Foreskin fibroblast (primary cell): ENCODE measurements at places on chromosomes 2 and 18.
A peak's percentile ranks its signal among the peaks of the same experiment; 100 is the strongest.

- DNase-seq = no peak
These were observed 180.8 kb downstream of the WDR7 start for GRCh38 chr18:56831988-56832387.

DNA sequence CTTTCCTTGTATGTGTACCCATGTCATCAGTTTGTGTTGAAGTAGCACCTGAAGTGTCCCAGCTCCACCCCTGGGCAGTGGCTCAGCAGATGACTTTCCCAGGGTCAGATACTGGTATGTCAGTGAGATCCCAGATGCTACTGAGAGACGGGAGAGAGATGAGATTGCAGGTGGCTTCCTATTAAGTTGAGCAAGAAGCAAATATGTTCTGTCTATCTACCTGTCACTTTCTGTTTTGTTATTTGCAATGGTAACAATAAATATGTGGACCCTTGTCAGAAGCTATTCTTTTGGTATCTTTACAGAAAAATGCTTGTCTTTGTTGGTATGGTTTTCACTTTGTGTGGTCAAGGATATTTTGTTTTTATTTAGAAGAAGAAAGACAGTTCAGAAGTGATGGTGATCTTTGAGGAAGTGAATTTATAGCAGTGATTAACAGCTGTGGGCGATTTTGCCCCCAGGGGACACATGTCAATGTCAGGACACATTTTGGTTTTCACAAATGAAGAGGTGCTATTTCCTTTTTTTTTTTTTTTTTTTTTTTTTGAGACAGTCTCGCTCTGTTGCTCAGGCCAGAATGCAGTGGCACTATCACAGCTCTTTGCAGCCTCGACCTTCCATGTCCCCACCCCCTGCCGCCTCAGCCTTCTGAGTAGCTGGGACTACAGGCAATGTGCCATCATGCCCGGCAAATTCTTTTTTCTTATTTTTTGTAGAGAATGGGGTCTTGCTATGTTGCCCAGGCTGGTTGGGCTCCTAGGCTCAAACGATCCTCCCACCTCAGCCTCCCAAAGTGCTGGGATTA lies 21.4 kb downstream of the MGAT5 start:
- no peak for DNase-seq

DNA sequence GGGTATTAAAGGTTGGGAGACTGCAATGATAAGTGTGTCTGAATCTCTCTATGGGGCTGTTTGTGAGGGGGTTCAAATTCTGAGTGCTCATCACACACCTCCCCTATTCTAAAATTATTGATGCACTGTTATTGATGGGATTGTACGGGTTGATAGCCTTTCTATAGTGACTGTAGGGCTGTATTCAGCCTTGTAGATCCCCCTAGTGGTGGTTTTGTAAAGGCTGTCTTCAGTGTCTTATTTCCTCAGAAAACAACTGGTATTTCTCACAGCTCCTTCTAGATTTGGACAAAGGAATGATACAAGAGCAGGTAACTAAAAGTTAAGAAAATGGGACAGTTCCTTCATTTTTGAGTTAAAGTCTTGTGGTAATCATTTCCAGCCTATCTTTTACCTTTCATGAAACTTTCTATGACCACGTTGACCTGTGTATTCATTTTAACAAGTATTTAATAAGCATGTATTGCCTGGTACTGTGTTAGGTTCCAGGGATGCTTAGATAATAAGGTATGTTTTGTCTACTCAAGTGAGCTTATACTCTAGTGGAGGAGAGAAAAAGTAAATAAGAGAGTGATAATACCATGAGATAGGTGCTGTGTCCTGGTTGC lies 21.2 kb downstream of the SMAD4 start:
- DNase-seq = no peak

DNA sequence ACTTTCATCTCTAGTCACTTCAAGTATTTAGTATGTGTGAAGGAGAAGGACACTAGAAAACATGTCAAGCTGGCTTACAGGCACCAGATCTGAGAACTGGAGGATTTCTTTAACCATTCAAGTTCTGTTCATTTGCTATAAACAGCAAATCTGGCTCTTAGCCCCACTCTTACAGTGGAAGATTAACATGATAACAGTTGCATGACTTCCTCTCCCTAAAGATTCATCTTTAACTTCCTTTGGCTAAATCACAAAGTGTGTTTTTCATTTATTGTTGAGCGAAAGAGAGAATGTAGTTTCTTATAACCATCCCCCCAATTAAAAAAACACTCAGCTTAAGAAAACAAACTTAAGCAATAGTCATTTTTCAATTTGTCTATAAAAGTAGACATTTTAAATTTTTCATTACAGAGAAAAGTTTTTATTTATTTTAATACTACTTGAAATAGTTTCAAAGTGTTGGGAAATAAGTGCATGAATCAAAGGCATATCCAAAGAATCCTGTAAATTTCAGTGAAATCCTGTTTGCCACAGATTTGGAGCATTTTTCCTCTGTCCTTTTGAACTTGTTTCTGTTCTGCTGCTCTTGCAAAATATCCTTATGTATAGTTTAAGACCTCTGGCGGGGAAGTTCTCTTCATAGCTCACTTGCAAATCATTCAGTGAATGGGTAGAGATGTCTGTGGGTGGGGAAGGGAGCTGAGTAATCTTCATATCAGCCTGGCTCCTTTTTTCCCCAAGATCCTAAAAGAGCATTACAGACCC lies 241.0 kb upstream of the RBBP8 start:
- DNase-seq = peak; percentile 74

DNA sequence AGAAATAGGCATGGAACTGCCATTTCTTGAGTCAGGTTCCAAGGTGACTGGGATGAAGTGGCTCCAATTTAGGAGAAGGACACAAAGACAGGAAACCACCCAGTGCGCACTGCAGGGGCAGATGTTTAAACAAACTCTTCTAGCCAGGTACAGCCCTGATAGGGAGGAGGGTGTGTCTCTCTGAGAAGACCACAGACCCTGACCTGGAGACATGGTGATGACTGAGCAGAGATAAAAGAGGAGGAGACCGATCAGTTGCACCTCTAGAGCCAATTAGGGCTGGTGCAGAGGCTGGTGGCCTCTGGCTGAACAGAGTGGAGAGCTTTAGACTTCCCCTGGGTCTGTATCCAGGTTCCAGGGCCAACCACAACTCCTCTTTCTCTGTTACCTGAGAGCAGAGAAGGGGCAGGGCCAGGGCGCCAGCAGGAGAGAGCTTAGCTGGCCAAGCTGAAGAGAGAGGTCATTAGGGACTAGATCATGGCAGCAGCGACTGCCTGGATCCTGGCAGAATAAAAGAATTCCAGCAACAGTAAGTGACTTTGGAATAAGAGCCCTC lies 5.4 kb upstream of the SPOPL start:
- no peak for DNase-seq

DNA sequence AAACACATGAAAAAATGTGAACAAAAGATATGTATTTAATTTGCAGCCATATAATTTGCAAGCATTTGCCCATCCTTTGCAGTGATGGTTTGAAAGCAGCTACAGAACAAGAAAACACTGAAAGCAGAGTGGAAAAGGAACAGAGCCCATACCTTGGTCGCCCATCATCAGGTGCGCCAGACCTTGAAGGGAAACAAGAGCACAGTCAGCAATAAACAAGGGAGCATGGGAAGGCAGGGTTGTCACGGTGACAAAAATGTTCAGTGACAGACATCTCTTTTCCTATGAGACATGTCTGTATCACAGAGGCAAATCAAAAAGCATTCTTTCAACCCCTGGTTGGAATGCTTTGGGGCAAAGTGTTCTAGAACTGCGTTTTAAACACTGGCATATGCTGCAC lies 109.4 kb downstream of the NRXN1 start:
- DNase-seq = no peak

DNA sequence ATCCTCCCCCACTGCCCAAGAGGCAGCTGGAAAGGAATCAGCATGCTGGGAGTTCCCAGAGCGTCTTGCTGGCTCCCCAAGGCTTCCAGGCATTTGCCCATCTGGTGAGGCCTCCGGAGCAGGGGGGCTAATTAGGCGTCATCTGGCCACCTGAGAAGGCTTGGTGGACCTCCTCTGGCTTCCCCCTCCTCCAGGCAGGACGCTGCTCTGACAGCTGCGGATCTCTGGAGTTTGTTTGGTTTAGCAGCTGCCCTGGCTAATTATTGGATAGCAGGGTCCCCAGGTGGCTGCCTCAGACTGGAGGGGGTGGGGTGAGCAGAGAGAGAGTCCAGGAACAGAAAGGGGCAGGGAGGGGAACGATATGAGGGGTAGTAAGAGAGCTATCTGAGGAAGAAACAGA lies 425.2 kb upstream of the MEX3C start:
- no peak for DNase-seq
